ENCODE measurements at places on chromosomes 7 and 10.

DNA sequence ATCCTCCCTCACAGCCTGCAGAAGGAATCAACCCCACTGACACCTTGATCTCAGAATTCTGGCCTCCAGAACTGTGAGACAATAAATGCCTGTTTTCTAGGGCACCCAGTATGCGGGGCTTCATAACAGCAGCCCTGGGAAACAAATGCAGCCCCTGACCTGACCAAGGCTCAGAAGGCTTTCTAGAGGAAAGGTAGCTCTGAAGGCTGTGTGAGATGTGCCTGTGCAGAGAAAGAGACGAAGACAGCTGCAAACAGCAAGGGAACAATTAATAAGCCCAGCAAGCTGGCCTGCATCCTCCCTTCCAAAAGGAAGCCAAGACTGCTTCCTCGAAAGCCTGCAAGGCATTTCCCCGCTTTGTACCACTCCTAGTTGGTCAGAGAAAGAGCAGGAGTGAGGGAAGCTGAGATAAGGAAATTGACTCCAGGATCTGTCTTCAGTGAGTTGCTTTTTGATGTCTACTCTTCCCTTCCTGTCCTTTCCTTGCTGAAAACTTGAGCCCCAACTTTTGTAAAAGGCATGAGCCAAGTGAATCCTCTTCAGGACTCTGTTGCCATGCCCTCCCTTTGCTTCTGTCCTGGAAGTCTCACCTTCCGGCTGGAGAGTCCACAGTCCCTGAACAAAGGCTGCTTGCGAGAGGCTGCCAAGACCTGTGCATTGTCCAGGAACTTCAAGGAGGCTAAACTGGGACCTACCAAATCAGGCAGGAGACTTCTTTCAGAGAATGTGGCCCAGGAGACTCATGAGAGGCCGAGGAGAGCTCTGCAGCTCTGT, 71.2 kb upstream of the ARID5B start:
- no peak for DNase-seq

GRCh38 chr7:115005251-115005650, 83.4 kb downstream of the MDFIC start:
- DNase-seq = no peak

- DNase-seq = no peak
Measured at GRCh38 chr10:118234683-118235082, 107.4 kb downstream of the FAM204A start.

GRCh38 chr10:21495002-21495751, 30.3 kb downstream of the SKIDA1 start:
- no peak for DNase-seq

GRCh38 chr7:130444751-130445407, 4.1 kb upstream of the CEP41 start:
- no peak for DNase-seq
